ENCODE measurements at places on chromosomes 1 and 21.

DNA sequence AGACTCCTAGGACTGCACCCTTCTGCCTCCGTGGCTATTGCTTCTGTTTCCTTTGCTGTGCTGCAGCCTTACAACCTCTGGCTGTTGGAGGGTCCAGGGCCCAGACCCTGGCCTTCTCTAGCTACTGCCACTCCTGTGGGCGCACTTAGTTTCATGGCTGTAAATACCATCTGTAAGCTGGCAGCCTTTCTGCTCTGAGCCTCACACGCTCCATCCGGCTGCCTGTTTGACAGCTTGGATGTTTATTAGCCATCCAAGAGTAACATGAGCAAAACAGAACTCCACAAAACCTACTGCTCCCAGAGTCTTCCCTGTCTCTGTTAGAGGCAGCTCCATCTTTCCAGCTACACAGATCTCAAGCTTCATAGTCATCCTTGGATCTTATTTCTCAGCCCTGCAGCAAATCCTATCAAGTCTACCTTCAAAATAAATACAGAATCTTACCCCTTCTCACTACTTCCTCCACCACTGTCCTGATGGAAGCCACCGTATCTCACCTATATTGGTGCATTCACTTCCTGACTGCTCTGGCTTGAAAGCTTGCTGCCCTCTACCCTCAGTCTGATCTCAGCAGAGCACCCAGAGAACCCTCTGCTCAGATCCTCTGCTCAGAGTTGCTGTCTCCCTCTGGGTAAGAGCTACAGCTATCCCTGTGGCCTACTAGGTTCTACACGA, 19.1 kb downstream of the SLC25A33 start:
- no peak for DNase-seq

DNA sequence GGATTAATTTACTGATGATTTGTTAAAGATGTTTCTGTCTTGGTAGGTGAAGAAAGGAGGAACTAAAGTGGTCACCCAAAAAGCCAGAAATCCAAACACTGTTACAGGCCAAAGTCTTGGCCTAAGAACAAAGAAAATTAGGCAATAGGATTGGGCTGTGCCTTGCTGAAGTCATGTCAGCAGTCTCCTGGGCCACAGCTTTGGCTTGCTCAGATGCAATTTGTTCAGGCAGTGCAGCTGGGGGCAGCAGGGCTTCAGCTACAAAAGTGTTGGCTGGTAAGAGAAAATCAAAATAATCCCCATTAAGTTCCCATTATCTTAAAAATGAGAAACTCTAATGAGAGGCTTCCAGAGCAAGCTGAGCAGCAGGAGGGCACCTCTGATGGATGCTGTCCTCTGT, 14.0 kb upstream of the RAP1A start:
- no peak for DNase-seq

DNA sequence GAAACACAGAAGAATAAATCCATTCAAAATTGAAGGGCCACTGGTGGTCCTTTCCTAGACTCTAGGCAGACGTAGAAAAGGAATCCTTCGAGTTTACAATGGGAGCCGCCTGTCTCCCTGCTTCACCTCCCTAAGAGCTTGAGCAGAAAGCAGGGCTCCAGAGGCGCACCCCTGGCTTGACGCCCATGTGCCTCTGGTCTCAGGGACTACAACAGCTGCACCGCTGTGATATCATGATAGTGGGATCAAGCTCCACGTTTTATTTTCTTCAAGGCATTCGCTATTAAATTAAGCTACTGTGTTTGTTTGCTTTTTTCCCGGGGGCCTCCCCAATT, 403 bp upstream of the C1orf122 start:
- no peak for DNase-seq

DNA sequence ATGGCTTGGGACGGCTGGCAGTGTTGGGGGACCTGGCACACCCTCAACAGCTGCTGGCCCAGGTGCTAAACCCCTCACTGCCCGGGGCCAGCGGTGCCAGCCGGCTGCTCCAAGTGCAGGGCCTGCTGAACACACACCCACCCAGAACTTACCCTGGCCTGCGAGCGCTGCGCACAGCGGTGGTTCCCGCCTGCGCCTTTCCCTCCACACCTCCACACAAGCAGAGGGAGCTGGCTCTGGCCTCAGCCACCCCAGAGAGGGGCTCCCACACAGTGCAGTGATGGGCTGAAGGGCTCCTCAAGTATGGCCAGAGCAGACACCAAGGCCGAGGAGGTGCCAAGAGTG, 67.9 kb downstream of the FMO4 start:
- no peak for DNase-seq

- no peak for DNase-seq
Observed at GRCh38 chr21:30480145-30480544, at the start of gene KRTAP19-1. Gene KRTAP19-1 (minus strand): TSS chr21:30480367. CDS start chr21:30480317, 50 bp downstream.

DNA sequence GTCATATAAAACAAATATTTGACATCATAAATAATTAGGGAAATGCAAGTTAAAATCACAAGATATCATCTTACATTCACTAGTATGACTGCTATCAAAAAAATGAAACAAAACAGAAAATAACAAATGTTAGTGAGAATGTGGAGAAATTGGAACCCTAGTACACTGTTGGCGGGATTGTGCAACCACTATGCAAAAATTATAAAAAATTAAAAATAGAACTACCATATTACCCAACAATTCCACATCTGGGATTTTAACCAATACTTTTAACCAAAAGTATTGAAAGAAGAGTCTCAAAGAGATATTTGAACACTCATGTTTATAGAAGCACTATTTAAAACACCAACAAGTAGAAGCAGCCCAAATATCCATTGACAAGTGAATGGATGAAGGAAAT, 797.2 kb upstream of the ADAMTS5 start:
- no peak for DNase-seq

DNA sequence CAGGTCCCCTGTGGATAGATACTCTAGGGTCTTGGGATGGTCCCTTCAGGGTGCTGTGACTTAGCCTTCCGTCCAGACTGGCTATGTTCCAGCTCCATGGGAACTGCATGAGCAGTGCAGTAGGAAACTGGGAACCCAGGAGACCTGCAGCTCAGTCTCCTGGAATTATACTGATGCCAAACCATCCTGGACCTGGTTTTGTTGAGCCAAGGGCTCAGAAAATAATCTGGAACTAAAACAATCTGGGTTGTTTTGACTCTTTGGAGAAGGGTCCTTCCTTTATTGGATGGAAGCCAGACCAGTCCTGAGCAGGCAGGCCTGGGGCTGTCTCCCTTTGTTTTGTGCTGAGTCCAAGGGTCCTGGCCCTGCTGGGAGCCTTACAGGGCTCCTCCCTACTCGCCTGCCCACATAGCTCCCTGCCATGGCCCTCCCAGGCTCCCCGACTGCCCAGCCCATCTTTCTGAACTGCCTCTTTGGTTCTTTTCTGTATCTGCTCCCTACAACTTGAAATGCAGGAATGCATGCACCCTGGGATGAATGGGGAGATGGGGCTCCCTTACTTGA, 1.2 kb downstream of the IPO13 start:
- no peak for DNase-seq

DNA sequence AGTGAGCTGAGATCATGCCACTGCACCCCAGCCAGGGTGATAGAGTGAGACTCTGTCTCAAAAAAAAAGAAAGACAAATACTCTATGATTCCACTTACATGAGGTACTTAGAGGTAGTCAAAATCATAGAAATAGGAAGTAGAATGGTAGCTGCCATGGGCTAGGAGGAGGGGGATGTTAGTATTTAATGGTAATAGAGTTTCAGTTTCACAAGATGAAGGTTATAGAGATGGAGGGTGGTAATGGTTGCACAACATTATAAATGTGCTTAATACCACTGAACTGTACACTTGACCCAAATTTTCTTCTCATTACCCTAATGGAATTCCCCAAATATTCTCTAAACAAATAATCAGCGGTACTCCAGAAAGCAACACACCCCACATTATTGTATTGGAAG, 12.8 kb downstream of the EIF2B3 start:
- DNase-seq, result no peak

GRCh38 chr1:166165661-166166328, 1.0 kb downstream of the FAM78B start:
- no peak for DNase-seq

GRCh38 chr21:20259031-20259867, 739.0 kb upstream of the NCAM2 start:
- no peak for DNase-seq

DNA sequence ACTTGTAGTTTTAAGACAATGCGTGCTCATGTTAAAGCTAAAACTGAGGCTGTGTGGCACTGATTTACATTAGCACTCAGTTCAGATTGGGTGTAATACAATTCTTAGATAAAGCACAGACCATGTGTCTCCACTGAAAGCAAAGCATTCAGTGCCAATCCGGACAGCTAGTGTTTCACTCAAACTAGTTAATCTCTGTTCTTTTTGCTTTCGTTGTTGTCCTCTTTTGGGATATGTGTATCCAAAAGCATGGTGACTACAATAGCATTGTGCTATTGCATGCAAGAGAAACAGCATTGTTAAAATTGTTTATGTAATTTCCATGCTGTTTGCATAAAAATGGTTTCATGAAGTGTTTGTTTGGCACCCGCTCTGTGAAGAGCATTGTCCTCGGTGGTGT, 54.6 kb downstream of the F3 start:
- no peak for DNase-seq

- DNase-seq, result no peak
Observed at GRCh38 chr1:29525941-29526340, 289.6 kb downstream of the PTPRU start.

GRCh38 chr1:27865821-27866220, 6.5 kb upstream of the THEMIS2 start:
- no peak for DNase-seq

- DNase-seq, result no peak
Observed at GRCh38 chr21:33205476-33205875, 24.3 kb upstream of the IFNAR2 start.

- DNase-seq, result peak; percentile 93
Observed at GRCh38 chr1:112369392-112370285, 26.4 kb upstream of the CTTNBP2NL start.

GRCh38 chr1:222370081-222370912, 177.6 kb downstream of the HHIPL2 start:
- no peak for DNase-seq

DNA sequence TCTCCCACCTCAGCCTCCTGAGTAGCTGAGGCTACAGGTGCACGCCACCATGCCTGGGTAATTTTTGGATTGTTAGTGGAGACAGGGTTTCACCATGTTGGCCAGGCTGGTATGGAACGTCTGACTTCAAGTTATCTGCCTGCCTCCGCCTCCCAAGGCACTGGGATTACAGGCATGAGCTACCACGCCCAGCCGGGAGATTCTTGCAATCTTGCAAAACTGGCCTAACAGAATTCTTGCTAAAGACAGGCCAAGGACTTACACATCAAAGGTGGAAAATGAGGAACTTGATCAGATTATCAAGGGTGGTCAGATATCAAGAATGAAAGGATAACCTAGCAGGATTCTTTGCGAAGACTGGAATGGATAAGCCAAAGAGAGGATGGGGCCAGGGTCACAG, 98.3 kb upstream of the TIAM1 start:
- DNase-seq, result no peak

DNA sequence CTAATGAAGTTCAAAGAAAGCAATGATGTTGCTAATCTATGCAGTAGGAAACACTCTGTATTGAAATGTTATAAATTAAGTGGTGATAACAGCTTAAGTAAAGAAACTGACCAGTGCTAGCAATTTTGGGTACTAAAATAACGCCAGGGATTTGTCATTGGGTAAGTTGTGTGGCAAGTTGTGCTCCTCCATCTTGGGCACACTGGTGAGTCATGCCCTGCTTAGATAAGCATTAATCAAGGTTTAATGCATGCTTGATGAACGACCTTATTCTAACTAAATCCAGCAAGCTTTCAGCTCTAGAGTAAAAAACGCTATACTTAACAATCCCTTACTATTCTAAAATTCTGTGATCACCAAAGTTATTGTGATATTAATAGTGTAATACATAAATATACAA, 25.2 kb downstream of the VAMP4 start:
- no peak for DNase-seq

GRCh38 chr1:2032737-2033136, 13.6 kb downstream of the GABRD start:
- DNase-seq, result no peak

DNA sequence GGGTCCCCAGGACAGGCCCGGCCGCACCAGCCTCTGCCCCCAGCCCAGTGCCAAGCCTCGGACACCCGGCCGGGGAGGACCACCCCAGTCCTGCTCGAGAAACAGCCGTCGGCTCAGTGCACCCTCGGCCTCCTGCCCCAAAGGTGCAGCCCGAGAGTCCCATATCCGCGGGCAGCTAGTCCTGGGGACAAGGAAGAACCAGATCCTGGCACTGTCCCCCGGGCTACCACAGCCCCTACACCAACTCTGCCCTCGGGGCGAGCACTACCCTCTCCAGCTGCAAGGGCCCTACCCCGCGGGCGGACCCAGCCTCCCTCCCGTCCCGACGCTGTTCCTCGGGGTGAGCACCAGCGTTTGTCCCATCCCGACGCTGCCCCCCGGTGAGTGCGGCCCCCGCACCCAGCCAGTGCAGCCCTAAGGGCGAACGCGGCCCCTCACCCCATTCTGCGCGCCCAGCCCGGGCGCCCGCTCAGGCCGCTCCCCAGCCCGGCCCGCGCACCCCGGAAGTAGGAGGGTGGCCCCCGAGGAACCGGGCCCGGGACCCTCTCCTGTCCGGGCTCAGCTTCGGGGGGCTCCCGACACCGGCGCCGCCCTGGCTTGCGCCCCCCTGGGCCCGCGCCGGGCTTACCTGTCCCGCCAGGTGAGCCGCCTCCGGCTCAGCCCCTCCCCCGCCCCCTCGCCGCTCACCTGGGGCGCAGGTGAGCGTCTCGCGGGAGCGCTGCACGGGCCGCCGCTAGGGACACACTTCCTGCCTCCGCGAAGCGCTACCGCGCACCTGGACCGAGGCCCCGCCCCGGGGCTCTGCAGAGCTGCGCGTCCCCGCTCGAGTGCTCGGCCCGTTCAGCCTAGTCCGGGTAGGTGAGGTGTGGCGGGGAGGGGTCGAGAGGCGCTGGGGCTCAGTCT, at the start of gene KDF1:
Gene KDF1, minus strand, starts transcription at position 747 of the 903 bp plus-strand sequence. CDS start 8,088 bp downstream, outside the sequence.
- DNase-seq, result peak; percentile 76

- DNase-seq, result no peak
Observed at GRCh38 chr1:115560027-115560426, 81.7 kb upstream of the VANGL1 start.

DNA sequence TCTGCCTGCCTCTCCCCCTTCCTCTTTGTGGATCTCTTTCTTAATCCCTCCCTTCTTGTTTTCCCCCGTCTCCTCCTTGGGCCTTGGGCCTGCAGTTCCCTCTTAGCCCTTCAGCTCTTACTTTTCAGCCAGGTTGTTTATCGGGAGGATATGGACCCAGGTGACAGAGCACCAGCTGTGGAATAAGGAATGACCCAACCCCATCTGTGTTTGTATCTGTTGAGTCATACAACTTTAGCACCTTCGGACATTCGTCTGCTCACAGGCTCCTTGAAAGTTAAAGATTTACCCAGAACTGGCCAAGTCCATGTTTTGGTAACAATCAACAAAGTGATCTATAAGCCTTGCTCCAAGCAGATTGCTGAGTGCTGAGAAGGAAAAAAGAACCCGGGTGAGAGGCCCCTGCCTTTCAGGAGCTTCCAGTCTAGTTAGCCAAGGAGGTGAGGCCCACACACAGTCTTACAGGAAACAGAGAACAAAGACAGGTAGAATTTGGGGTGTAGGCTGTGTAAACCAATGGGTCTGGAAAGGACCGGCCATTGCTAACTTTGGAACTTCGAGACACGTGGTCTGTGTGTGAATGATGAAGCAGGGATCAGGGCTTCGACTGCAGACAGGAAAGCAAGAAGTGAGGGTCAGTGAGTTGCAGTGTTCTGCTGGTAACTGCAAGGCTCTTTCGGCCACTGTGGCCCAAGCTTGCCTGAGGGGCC, 66.7 kb upstream of the F3 start:
- DNase-seq, result no peak

Data from mesothelial cell of epicardium (in vitro differentiated cells).